Cortex of kidney (tissue), 1 donor: ENCODE measurements at places on chromosomes 2 and 18.

DNA sequence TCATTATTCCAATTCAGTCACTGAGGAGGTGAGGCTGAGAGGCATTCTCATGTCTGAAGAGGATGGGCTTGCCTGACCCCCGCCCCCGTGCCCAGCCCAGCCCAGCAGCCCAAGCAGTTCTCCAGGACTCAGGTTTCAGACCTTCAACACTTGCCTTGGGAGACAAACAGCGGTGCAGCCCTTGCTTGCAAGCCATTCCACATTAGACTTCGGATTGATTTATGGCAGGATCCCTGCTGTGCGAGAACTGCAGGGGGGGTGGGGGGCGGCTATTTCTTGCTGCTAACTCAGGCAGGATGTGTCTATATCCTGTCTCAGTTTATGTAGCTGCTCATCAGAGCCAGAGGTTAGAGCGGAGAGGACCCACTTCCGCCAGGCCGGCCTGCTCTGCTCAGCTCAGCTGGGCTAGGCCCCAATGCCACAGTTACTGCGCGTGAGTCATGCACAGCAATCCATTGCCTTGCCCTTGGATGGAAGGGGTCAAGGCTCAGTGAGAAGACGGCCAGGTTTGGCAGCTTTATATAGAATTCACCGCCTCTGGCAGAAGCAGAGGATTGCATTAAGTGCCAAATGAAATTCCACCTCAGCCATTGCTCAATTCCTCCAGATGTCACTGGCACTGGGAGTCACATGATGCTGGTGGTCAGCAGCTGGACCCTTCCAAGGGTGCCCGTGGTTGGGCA is 1.8 kb downstream of the GYPC start:
- no peak for DNase-seq

GRCh38 chr2:136377423-136378382 is 259.8 kb upstream of the CXCR4 start:
- no peak for DNase-seq

DNA sequence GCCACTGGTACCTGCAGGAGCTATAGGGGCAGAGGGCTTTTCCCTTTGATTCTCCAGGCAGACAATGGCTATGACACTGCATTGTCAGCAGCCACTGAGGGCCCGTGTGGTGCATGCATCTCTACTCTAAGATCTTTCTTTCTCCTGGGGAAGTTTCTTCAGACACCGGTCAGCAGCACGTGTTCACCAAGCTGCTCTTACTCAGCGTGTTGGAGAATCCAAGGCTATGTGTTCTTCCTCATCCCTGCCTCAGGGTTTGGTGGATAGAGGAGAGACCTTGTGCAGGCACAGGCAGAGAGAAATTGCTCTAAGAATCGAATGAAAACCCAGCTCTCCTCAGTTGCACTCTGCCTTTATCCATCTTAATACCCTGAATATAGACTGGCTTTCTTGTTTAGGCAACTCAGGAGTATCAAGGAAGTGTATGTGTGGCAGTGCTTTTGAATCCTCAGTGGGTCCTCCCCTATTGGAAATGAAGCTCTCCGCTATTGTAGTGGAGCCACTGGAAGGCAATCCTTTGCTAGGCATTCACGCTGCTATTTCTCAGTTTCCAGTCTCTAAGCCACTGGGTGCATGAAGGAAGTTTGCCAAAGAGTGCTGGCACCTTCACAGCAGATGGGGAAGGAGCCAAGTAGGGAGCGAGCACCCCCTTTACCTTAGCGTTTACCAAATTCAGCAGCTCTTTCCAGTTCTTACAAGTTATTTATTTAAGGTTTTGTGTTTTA is 86.9 kb upstream of the EML6 start:
- no peak for DNase-seq

DNA sequence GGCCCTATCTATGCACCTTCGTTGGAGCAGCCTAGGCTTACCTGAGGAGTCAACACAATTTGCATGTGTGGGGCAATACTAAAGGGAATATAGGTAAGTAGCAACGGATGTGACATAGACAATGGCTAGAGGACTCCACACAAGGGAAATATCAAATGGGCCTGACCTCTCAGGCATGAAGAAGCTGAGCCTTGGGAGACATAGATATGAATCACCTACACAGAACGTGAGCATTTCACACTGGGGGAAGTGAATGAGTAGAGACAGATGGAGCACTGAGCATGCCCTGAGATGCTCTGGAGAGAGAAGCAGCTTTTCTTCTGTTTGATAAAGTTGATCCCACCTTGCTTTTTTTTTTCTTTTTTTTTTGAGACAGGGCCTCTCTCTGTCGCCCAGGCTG is 97.9 kb downstream of the ATL2 start:
- DNase-seq = no peak

GRCh38 chr2:11720752-11721151 is 25.7 kb upstream of the LPIN1 start:
- no peak for DNase-seq

DNA sequence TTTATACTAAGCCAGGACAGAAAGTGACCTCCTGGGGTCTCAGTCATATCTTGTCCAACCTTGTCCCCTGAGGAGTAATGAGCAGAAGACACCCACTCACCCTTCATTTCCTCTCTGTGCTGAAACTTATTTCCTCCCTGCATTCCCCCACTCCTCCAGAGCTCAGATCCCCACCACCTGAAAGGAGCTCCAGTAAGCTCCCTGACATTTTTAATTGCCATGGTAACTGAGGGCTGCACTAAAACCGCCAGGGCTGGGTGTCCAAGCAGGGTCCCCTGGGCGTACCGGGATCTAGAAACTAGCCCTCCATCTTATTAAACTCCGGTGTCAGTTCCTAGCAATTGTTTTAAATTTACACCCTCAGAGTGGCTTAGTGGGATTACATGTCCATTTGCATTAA is 393.3 kb upstream of the HNRNPA3 start:
- no peak for DNase-seq

DNA sequence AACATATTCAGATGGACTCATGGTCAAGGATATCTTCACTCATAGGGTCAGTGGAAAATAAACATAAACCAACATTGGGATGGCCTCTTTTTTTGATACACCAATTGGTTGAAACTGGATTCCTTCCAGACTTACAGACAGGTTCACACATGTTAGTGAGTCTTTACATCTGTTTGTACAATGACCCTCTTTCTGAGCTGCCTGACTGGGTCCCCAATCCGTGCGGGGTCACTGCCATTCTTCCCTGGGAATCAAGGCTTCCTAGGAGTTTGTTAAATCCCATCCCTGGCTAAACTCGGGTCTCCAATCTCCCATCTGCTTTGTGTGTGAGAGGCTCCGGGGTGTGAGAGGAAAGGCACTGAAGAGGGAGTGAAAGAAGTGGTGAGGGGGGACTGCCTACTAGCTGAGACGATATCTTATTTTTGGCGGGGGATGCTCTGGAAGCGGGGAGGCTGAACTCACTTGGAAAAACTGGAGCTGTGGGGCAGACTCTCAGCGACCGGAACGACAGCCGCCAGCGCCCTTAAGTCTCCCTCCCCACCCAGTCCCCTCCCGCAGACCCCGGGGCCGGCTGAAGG is 487 bp downstream of the STARD6 start:
- no peak for DNase-seq

DNA sequence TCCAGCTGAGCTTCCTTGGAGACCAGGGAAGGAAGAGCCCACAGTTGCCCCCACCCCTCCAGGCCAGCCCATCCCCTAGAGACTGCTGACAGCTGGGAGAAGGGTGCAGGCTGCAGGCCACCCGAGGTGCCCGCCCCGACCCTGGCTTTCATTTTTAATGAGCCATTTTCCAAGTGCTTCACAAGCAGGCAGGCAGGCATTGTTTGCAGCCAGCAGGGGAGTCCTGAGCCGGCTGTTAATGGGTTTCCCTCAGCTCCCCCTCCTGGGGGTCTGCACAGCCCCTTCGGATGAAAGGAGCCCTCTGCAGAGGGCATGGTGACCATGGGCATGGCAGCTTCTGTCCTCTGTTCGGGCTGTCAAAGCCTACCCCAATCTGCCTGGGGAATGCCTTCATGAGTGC is 94.5 kb downstream of the ZBTB7C start:
- DNase-seq = no peak

DNA sequence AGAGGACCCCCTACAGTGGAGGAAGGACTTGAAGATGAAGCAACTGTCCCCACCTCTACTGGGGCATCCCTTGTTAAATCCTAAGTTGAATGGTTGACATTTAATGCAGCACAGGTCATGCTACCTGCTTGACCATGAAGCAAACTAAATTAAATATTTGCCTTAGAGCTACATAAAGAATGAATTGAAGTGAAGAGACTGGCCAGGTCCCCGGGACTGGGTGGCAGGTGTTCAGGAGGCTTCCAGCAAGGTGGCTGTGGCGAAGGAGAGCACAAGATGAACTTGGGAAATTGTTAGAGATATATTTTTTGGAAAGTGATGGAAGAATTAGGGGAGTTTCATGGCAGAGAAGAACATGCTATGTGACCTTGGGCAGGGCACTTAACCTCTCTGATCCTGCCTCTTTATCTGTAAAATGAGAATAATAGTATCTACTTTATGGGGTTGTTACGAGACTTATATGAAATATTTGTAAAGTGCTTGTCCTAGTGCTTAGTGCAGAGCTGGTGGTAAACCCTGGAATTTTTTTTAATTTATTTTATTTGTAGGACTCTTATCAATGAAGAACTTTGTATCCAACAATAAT is 37.3 kb downstream of the EFR3B start:
- DNase-seq = no peak

- no peak for DNase-seq
Measured at GRCh38 chr2:155095613-155096012, 397.1 kb downstream of the KCNJ3 start.

GRCh38 chr2:168160897-168161296 is 86.5 kb downstream of the STK39 start:
- DNase-seq = no peak

GRCh38 chr2:187168720-187169713 is 279.0 kb downstream of the CALCRL start:
- DNase-seq = no peak

- no peak for DNase-seq
Measured at GRCh38 chr2:220243571-220243970, 616.1 kb downstream of the SLC4A3 start.

DNA sequence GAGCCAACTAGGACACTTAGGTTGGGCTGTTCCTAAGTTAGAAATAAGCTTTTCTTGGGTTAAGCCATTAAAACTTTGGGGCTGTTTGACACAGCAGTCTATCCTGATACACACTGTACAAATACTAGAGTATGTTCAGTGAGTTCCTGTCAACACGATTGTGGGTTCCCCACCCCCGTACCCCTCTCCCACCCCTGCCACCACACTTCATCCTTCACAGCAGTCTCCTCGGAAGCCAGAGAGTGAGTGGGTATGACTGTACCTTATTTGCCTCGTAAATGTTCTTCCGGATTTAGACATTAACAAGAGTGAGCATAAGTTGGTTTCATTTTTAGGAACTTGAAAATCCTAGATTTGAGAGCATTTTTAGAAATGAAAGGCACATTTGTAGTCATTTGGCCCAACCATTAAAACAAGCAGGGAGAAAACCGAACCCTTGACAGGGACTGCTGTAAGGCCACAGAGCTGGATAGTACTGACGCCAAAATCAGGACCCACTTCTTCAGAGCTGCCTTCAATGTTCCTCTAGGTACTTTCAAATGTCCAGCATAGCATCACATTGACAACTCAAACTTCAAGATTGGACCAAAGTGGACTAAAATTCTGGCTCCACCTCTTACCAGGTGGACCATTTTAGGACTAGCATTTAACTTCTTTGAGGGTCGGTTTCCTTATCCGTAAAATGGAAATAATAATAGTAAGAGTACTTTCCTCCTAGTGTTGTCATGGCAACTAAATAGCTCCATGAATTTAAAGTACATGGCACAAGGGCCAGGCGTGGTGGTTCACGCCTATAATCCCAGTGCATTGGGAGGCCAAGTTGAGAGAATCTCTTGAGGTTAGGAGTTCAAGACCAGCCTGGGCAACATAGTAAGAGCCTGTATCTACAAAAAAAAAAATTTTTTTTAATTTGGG is 166.3 kb upstream of the SERTAD2 start:
- DNase-seq = no peak

DNA sequence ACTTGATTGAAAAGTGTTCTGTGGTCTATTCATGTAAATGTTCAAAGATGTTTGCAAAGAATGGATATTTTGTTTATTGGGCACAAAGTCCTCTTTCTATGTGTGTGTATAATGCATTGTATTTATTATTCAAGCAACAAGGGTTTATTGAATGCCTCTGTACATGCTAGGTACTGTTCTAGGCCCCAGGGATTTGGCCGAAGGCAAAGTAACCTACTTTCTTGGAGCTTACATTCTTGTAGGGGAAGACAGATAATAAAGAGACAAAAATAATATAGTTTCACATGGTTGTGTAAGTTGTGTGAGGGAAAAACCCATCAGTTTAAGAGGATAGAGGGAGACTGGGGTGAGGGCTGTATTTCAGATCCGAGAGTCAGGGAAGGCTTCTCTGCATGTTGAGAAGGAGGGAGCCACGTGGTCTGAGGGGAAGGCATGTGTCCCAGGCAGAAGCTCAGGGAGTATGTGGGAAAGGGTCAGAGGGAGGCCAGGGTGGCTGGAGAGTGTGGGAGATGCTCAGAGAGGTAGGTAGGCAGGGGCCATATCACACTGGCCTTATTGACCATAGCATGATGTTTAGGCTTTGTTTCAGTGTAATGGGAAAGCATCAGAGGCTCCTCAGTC is 40.4 kb upstream of the GPR155 start:
- no peak for DNase-seq

DNA sequence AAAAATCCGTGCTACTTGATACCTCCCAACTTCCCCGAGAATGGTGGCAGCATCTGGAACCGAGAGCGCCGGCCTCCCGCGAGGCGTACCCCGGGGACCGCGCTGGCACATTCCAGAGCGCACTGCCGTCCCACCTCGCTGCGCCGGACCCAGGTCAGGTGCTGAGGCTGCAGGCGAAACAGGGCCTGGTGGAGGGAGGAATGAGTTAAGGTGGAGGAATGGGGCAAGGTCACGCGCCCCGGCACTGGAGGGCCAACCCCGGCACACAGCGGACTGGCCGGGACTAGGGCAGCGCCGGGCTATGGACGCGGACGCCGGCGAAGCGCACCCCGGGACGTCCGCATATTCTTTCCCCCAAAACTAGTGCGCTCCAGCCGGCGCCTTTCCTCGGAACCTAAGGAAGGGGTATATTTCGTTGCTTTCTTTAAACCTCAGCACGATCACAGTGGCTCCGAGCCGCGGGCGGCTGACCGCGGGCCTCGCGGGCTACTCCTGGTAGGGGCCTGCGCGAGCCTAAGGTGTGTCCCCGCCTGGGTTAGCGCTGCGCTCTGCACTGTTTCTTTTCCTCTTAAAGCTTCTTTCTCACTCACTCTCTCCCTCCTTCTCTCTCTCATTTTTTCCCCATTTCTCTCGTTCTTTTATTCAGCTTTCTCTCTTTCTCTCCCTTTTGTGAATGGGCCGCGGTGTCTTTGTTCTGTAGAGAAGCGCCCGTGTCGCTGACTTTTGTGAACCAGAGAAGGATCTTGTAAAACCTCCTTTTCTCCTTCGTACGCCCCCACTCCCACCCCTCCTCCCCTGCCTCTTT is 2.1 kb upstream of the OTX1 start:
- DNase-seq = no peak

DNA sequence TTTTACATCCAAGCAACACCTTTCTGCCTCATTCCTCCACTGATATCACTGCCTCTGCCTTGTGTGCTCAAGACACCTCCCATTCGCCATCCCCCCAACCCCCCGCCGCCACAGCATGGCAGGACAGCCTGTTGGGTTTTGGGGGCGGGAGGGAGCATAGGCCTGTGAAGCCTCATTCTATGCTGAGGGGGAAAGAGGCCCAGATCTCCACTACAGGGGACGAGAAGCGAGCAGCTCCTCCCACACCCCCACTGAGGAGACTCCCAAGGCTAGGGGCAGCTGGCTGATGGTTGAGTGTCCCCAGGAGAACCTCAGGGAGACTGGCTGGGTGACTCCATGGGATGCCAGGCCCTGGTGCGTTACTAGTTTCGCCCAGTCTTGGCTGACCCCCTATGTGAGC is 214.3 kb upstream of the SIX2 start:
- no peak for DNase-seq
